ENCODE measurements at places on chromosomes 6 and 20.

- DNase-seq = no peak
Measured at GRCh38 chr6:136031982-136032381, 180.5 kb downstream of the PDE7B start.

DNA sequence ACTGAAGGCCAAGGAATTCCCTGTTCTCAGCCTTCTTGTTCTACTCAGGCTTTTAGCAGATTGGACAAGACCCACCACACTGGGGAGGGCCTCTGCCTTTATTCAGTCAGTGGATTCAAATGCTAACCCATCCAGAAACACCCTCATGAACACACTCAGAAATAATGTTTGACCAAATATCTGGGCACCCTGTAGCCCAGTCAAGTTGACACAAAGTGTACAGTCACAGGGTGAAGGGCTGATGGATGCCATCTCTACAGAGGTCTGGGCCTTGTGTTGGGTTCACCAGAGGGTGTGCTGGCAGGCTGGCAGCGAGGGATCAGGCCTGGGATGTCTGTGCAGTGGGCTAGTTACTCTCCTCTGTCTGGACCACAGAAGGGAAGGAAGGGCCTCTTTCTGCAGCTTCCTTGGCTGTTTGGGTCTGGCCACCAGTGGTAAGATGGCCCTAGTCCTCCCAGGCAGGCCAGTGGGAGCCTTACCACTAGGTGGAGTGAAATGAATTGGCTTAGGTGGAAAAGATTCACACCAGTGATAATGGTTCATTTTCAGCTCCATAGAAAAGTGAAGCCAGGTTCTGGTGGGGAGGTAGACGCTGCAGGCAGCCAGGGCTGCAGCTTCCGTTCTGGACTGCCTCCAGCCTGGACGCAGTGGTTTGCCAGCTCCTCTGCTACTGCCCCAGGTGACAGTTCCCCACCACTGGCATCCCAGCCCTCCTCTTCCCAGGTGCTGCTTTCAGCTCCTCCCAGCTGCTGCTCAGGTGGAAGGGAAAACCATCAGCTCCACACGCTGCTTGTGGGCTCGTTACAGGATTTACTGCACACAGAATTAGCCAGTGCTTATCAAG lies 9.2 kb downstream of the TUBB2A start:
- no peak for DNase-seq

- no peak for DNase-seq
Measured at GRCh38 chr20:1440024-1440423, 26.6 kb downstream of the NSFL1C start.

GRCh38 chr20:32819992-32820697 lies 391 bp downstream of the MAPRE1 start:
- DNase-seq = peak; percentile 47

DNA sequence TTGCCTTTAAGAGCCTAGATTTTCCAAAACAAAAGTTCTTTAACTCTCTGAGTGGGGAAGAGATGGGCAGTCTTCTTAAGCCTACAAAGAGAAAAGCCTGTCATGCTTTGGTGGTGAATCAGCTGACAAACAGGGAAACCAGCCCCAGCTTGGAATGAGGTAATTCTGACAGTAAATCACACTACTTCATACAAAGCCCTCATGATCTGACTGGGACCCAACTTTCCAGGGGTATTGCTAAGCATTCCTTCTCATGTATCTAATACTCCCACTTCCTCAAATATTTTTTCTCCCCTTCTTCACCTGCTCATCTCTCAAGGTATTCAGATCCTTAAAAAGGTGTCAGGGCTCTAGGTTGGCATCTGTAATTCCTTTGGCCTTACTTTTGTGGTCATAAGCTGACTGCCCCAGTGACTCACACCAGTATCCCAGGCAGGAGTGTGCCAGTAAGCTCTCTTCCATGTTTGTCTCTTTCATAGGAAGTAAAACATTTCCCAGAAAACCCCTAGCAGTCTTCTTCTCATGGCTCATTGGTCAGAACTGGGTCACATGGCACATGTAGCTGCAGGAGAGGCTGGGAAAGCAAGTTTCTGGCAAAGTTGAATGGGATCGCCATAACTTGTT lies 15.0 kb upstream of the TBC1D22B start:
- DNase-seq = peak; percentile 42

GRCh38 chr20:53445932-53446331 lies 147.7 kb downstream of the ZNF217 start:
- DNase-seq = no peak

DNA sequence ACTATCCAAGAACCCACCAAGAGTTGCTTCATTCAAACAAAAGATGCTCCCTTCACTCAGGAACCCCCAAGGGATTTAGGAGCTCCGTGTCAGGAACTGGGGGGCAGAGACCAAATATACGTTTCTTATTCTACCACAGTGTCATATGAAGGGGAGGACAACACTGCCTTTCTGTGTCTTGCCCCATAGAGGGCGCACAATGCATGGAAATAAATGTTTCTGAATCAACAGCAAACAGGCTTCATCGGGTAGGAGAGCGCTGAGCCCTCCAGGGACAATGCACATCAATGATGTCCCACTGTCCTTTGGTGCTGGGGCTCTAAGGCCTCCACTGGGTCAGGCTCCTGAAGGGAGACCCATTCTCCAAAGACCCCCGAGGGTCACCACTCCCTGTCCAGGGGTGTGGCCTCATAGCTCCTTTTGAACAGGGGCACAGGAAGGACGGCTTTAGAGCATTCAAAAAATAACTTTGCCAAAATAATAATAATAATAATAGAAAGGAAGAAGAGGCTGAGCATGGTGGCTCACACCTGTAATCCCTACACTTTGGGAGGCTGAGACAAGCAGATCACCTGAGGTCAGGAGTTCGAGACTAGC lies 31.1 kb downstream of the PLG start:
- DNase-seq = peak; percentile 3

- no peak for DNase-seq
Measured at GRCh38 chr20:10524034-10524476, 89.0 kb downstream of the SLX4IP start.

DNA sequence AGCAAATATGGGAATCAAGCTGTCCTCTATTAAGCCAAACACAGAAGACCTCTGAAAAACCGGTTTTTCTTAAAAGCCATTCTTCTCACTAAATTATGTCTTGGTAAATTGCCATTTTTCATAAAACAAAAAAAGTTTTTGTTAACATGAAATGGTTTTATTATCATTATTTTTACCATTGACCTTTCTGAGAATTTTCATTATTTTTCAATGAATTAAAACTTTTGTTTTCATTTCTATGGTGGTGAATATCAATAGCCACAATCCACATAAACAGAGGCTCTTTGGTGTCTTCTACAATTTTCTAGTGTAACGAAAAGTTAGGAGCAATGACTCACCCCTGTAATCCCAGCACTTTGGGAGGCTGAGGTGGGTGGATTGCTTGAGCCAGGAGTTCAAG lies 2.1 kb downstream of the SF3B5 start:
- no peak for DNase-seq

- DNase-seq = no peak
Measured at GRCh38 chr6:167858842-167859664, 32.3 kb downstream of the AFDN start.

- DNase-seq = no peak
Measured at GRCh38 chr6:28277746-28278145, 3.6 kb upstream of the PGBD1 start.

- no peak for DNase-seq
Measured at GRCh38 chr6:105489216-105489530, 86.3 kb upstream of the PREP start.

GRCh38 chr6:110048221-110048875 lies 70.2 kb downstream of the GPR6 start:
- DNase-seq = no peak

DNA sequence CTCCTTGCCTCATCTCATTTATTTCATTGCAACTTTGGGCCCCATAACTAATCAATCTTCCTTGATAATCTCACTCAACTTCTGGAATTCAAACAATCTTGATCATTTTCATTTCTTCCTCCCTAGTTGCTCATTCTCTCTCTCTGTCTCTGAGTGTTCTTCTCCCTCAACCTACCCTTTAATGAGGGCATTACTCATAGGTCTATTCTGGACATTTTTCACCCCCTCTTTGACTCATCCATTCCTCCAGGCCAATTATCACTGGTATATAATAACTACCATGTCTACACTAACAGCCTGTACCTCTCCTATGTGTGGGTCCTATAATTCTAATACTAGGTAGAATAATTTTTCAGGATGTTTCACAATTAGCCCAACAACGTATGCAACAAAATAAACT lies 78.8 kb downstream of the COL21A1 start:
- DNase-seq = no peak

DNA sequence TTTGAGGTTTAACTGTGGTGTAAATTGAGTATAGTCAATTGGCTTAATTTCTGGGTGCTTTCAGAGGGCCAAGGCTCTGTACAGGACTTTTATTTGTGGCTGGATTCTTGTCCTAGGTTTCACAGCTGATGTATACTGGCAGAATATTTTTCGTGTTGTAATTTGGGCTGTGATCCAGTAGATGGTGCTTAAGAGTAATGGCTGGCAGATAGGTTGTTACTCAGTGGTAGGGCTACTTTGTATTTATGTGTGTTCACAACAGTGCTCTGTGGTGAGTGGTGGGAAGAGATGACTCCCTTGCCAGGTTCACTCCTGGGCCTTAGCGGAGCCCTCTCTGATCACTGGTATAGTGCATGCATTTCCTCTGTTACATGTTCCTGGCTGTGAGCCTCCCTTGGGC lies 34.5 kb upstream of the FERMT1 start:
- DNase-seq = no peak

- DNase-seq = no peak
Measured at GRCh38 chr6:140002396-140003022, 628.1 kb upstream of the CITED2 start.

- no peak for DNase-seq
Measured at GRCh38 chr6:102229271-102229670, 835.8 kb downstream of the GRIK2 start.

- DNase-seq = no peak
Measured at GRCh38 chr6:28280595-28281287, 631 bp upstream of the PGBD1 start.

GRCh38 chr6:118187568-118188164 lies 280.6 kb downstream of the SLC35F1 start:
- no peak for DNase-seq

GRCh38 chr6:3076320-3076719 lies 8.0 kb downstream of the RIPK1 start:
- no peak for DNase-seq

- DNase-seq = peak; percentile 51
Measured at GRCh38 chr6:29702519-29703103, 20.6 kb upstream of the HLA-F start.

- no peak for DNase-seq
Measured at GRCh38 chr6:88813045-88813444, 150.4 kb downstream of the RNGTT start.

GRCh38 chr6:26055719-26056582 lies 31.3 kb upstream of the HFE start:
- peak; percentile 75 for DNase-seq

DNA sequence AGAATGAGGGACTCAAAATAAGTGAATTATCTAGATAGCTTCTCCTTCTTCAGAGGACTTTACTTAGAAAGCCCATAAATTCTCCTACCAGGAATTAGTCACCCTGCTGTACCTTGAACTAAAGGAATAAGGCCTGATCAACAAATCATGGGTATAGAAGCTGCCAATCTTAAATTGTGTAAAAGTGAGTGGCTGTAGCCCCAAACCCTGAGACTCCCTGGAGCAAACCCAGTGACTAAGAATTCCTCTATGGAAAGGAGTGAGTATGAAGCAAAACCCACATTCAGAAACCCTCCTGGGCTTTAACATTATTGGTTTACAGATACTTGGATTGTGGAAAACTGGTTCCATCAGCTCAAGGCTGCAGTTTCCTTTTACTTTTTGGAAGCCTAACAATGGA lies 285.8 kb upstream of the TBX18 start:
- DNase-seq = no peak

DNA sequence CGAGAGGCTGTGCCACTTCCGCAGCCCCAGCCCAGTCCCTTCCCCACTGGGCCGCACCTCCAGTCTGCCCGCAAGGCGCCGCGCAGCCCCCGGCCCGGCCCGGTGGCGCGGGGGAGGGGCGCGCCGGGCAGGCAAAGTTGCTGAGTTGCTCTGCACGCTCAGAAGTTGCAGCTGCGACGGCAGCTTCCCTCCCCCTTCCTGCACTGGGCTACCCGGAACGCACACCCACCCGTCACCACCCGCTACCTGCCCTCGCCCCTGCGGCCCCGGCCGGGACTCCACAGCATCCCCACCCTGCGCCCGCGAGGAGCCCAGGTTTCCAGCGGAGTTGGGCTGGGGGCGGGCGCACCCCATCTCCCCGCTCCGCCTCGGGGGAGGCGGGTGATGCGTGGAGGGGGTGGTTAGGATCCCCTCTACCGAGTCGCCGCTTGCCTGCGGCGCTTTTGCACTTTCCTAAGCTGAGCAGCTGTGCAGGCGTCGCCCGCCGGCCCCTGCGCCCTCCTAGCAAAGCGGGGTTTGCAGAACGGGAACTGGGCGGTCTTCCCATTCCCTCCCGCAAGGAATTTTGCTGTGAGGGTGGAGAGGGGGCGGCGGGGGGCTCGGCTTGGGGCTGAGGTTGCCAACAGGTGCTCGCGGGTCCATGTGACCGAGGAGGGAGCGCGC lies 55.9 kb upstream of the RREB1 start:
- peak; percentile 40 for DNase-seq

GRCh38 chr6:82057846-82058554 lies 189.5 kb downstream of the IBTK start:
- DNase-seq = no peak

DNA sequence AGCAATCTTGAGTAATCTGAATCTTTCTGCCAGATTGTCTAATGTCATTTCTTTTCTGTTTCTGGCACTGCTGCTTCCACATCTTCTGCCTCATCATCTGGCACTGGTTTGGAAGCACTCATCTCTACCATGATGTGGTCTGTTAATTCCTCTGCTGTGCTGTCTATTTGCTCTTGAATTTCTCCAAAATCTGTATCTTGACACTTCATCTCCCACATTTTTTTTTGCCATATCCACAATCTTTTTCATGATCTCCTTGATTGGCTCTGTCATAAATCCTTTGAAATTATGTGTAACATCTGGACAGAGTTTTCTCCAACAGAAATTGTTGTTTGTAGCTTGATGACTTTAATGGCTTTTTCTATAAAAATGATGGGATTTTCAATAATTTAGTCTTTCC lies 417.8 kb upstream of the MANEA start:
- no peak for DNase-seq

GRCh38 chr6:40164345-40164755 lies 230.1 kb upstream of the MOCS1 start:
- DNase-seq = peak; percentile 28

DNA sequence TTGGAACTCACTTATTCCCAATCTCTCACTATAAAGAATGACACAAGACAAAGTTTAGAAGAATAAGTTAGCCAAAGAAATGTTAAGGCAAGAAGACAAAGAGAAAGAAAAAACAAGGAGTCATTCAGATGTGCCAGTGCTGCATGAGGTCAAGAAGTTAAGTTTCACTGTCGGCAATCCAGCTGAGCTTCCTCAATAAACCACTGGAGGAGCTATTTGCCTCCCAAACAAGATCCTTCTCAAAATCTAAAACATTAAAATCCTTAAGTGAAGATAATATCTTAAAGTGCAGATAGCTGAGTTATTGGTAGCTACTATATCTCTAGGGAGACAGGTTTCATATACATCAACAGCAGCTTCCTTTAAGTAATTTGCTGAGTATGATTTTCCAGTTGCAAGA lies 512.3 kb downstream of the HDGFL1 start:
- DNase-seq = no peak

- DNase-seq = no peak
Measured at GRCh38 chr6:14640631-14641030, 523.1 kb downstream of the CD83 start.

GRCh38 chr6:38789256-38789655 lies 74.1 kb downstream of the DNAH8 start:
- DNase-seq = no peak
